ENCODE measurements at places on chromosomes 12 and 14.

DNA sequence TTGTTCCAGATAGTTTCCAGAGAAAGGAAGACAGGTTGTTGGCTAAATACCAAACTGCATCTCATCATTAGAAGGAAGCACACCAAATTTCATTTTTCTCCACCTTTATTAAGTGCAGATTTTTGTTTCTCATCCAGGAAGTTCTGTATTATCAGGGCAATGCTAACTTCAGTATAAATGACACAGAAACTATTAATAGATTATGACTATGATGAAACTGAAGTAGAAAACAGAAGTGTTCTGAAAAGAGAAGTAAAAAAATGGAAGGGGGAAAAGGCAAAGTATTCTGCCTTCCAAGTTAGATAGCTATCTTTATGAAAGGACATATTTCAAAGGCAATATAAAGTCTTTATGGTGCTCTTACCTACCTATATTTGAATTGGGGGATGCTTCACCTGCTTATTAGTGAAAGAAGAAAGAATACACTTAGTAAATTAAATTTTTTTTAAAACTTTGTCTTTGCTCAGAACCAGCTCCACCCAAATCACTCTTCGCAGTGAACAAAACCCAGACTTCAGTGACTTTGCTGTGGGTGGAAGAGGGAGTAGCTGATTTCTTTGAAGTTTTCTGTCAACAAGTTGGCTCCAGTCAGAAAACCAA lies 223.9 kb downstream of the PTPRO start:
- no peak for DNase-seq

DNA sequence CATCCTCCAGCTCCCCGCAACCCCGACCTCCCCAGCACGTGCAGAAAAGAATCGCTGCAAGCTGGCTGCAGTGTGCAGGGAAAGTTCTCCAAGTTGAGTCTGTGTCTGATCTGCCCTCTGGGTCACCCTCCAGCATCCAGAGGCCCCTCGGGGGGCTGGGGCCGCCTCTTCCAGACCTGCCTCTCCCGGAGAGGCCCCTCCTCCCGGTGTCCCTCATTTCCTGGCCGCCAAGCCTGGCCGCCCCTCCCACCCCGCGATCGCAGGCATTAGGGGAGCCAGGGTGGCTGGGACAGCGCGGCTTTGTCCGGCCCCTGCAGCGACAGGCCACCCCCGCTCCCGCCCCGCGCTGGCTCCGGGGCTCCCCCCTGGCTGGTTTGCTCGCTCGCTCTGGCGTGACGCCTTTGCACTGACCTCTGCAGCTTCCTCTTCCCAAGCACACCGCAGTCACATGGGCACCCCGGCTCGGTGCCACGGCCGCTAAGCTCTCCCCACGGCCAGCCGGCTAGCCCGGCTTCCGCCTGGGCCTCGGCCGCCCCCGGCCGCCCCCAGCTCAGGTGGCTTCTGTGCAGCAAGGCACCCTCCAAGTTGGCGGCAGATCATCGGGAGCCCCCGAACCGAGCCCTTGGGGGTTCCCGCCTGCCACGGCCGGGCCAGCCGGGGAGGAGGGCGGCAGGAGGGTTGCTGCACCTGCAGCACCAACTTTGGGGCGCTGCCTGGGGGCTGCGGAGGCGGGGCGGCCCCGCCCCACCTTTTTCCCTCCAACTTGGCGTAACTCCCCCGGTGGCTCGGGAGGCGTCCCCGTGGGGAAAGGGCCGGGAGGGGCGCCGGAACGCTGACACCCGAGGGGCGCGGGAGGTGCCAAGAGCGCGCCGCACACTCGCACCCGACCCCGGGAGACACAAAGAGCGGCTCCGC lies 43.7 kb downstream of the KDM2B start:
- peak; percentile 96 for DNase-seq

GRCh38 chr14:38254571-38255407 lies 1.1 kb downstream of the CLEC14A start:
- no peak for DNase-seq

- no peak for DNase-seq
Measured at GRCh38 chr14:24311837-24312615, 724 bp downstream of the LTB4R start.

- DNase-seq, result no peak
Measured at GRCh38 chr12:60148831-60149230, 553.0 kb downstream of the SLC16A7 start.

DNA sequence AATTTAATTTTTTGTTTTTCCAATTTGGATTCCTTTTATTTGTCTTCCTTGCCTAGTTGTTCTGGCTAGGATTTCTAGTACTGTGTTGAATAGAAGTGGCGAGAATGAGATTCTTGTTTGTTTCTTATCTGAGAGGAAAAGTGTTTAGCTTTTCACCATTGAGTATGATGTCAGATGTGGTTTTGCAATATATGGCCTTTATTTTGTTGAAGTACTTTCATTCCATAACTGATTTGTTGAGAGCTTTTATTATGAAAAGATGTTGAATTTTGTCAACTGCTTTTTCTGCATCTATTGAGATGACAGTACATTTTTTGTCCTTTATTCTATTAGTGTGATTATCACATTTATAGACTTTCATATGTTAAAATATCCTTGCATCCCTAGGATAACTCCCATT lies 462.0 kb downstream of the CCDC91 start:
- no peak for DNase-seq

GRCh38 chr12:46825591-46826414 lies at the start of gene SLC38A4:
Gene SLC38A4 (minus strand): TSS chr12:46825997. CDS start chr12:46793071, 32,926 bp downstream.
- no peak for DNase-seq

- no peak for DNase-seq
Measured at GRCh38 chr14:38887696-38888095, 215.3 kb downstream of the SEC23A start.

DNA sequence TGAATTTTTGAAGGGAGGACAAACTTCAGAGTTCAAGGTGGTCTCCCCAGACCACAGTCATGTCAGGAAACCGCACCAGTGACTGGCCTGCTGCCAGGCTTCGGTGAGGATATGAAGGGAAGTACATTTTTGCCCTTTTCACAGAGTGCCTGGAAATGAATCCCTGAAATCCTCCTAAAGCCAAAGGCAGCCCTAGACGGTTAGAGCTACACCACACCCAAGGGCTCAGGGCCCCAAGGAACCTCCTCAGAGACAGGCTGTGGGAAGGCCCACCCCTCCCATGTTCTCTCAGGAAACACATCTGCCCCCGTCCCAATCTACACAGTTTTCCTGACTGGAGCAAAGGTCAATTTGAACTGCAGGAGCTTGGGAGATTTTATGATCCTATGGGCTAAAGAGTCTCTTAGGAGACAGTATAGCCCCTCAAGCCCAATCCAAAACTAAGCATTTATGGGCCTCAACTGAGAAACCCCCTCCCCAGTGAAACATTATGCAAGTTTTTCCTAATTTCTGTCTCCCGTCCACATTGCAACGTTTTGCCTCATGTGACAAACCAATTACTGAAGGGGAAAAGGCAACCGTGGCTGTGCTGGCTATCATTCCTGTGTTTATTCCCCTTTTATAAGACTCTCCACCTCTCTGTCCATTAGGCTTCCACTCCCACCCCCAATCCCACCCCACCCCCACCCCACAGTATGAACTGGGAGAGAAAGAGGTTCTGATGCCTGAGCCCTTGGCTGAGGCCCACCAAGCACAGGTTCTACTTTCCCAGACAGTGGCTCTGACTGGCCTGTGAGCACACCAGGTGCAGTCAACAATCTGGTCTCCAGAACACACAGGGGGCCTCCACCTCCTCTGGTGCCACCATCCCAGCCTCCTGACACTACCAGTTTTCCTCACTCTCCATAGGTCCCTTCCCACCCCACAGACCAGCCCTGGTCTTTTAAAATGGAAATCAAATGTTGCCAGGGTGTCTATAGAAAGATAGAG lies 9.6 kb upstream of the RNASE1 start:
- no peak for DNase-seq

DNA sequence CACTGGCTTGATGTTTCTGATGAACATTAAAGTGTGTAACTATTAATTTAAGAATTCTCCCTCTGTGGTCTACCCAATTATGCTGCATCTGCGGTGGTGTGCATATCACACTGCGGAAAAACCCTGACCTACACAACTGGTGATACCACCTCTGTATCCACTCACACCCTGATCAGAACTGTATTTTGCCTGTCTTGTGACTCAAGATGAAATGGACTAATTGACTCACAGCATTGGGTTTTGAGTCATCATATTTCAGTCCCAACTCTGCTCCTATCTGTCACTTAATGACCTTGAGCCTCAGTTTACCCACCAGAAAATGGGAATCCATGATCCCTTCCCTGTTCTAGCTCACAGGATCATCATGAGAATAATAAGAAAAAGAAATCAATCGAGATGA lies 65.6 kb downstream of the NUAK1 start:
- no peak for DNase-seq

DNA sequence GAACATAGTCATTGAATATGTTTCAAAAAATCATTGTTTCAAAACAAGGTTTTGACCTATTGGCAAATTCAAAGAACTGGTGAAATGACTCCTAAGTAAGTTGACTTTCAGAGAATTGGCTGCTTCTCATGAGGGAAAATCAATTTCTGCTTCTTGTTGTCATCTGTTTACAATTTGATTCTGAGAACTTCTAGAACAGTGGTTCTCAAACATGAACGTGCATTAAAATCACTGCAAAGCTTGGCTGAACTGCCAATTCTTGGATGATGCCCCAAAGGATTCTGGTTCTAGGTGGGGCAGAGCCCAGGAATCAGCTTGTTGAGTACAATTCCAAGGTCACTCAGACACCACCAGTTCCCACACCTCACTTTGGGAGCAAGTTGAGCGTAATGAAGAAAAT lies 83.9 kb downstream of the ZFP36L1 start:
- DNase-seq, result no peak

DNA sequence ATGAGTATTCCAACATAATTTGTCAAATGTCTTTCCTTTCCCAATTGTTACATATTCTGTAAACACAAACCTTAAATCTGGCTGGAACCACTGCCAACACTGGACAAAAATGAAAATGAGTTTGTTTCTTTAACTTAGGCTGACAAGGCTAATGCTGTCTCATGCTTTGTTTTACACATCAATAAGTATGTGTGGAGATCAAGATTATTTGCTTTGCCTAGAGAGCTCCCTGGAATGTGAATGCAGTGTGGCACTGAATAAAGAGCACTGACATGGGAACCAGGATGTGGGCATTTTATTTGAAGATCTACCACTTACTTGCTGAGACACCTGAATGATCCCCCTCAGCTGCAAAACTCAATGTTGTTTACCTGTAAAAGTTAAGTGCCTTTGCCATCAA lies 61.7 kb downstream of the RALGAPA1 start:
- no peak for DNase-seq

DNA sequence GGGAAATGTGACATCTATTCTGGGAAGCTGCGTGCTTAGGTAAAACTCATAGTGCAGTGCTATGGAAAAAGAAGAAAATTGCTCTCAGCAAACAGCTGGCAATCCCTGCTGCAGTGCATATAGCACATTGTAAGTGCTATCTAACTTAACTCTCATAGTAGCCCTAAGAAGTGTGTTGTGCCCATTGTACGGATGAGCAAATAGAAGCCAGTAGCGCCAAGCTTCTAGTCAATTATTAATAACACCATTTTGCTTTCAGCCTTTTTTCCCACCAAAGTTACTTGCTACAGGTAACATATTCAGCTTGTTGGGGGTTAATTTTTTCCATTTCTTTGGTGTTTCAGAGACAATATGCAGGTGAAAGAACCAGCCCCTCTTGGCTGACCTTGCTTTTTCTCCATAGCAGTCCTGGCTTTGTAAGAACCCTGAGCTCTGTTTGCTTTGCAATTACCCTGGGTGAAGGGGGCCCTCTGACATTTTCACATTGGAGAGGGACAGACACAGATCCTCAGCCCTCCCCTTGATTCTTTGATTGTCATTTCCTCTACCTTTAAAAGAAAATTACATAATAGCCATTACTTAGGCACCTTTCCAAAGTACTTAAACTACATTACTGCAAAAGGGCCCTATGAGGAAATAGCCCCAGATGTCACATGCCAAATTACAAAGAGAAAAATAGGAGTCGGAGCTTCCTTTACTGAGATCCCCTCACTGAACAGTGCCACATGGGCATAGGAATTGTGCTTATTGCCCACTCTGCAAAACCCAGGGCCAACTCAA lies 576.2 kb upstream of the TBX3 start:
- no peak for DNase-seq

- DNase-seq, result no peak
Measured at GRCh38 chr14:90193925-90194324, 62.4 kb upstream of the PSMC1 start.

- no peak for DNase-seq
Measured at GRCh38 chr12:120677765-120678473, 9.0 kb upstream of the MLEC start.

GRCh38 chr12:80567401-80567800 lies 123.4 kb downstream of the PTPRQ start:
- DNase-seq, result no peak

DNA sequence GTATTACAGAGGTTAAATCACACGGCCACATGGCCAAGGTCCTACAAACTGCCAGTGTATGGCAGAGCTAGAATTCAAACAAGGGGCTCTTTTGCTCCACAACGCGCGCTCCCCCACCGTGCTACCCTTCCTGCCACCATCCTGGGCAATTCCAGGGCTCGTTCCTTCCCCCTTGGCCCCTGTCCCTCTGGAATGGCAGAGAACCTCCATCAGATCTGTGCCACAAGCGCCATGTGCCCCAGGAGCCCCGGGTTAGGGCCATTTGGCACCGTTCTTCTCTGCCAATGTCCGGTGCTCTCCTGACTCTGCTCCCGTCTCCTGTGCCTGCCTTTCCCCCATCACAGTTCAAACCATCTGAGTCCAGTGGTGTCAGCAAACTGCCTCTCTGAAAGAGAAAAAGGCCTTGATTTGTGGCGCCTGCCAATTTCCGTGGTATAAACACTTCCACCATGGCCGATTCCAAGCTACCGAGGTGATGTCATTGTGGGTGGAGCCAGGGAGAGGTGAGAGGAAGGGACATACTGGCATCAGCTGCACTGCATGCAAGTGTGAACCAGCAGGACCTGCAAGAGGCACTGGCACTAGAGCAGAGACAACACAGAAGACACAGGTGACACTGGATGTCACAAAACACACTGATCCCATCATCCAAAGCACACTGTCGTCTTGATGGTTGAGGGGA lies 163.1 kb downstream of the CALM1 start:
- no peak for DNase-seq

DNA sequence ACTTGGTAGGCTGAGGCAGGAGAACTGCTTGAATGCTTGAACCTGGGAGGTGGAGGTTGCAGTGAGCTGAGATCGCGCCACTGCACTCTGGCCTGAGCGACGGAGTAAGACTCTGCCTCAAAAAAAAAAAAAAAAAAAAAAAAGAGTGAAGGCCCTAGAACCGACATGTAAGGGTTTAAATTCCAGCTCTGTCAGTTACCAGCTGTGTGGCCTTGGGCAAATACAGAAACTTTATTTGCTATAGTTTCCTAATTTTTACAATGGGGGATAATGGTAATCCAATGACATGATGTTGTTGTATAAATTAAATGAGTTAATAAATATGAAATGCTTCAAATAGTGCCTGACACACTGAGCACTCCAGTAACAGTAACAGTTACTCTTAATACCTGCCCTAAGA lies 19.6 kb upstream of the PYGL start:
- no peak for DNase-seq

DNA sequence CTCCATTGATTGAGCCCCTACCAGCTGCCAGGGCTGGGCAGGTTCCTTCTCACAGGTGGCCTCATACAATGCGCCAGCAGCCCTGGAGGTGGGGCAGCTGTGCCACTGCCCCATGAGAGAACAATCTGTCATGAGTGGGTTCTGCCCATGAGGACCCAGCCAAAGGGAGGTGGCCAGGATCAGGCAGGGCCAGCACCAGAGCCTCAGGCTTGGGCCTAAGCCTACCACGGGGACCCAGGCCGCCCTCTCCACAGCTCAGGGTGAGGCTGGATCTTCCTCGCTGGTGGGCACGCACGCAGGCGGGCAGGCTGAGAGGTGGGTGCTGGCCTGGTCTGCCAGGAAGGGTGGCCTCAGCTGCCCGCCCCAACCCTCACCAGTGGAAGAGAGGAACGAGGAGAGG lies 110.7 kb downstream of the KIF26A start:
- peak; percentile 75 for DNase-seq

GRCh38 chr12:21305661-21306060 lies 29.1 kb downstream of the SLCO1A2 start:
- no peak for DNase-seq
